Stimulated activated CD8-positive, alpha-beta memory T cell treated with anti-CD3 and anti-CD28 coated beads, Interleukin-4, amount 100 ng/mL, for 24 hours (primary cell): ENCODE measurements at places on chromosomes 7 and 10.

- DNase-seq: no peak
These were observed 148.9 kb upstream of the FEZF1 start for GRCh38 chr7:122453432-122453831.

DNA sequence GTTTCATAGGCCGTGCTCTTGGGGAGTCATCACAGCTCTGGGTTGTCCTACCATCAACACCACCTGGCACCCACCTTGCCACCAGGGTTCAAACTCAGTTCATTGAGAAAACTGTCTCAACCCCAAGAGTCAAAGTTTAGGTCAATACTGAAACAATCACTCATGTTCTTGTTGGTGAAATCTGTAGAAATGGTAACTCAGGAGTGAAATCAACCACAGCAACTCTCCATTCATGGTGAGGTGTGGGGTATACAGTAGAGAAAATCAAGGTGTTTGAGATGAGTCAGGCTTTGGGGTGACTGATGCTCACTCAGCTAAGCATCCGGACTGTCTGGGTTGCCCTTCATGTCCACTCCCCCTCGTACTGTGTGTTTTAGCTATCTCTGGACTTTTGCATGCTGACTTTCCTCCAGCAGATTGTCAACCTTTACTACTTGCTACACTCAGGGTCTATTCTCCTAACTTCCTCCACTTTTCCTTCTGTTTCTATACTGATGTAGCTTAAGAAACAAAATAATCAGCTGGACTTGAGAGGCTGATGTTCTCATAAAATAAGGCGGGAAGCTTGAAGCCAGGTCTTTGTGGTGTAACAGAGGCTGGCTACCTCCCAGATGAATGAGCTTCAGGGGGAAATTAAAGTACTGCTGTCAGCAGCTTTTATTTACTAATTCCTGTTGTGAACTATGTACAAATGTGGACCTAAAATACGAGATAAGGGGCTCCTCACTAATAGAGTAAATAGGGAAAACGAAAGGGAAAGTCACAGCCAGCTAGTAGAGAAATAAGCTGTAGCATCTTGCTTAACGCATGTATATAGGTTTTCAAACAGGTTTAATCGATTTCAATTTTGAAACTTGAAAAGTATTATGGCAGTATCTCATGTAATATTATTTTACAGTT lies 173.6 kb upstream of the AKR1E2 start:
- peak; percentile 16 for DNase-seq

- DNase-seq: no peak
These were observed 18.2 kb upstream of the TARP start for GRCh38 chr7:38291650-38292049.

DNA sequence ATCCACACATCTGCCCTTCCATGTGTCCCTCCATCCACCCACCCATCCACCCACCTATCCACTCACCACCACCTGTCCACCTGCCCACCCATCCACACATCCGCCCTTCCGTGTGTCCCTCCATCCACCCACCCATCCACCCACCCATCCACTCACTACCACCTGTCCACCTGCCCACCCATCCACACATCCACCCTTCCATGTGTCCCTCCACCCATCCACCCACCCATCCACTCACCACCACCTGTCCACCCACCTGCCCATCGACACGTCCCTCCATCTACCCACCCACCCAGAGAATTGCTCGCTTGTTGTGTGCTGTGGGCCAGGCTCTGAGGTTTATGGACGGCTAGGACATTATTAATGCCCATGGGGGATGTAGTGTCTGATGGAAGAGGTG lies 500.2 kb downstream of the DNAJB6 start:
- no peak for DNase-seq

- DNase-seq: no peak
These were observed 2.3 kb upstream of the INSYN2A start for GRCh38 chr10:127198721-127199120.

- DNase-seq: no peak
These were observed 40.5 kb downstream of the PRSS2 start for GRCh38 chr7:142811154-142811737.

GRCh38 chr10:122112625-122113160 lies 123.7 kb downstream of the TACC2 start:
- DNase-seq: no peak

DNA sequence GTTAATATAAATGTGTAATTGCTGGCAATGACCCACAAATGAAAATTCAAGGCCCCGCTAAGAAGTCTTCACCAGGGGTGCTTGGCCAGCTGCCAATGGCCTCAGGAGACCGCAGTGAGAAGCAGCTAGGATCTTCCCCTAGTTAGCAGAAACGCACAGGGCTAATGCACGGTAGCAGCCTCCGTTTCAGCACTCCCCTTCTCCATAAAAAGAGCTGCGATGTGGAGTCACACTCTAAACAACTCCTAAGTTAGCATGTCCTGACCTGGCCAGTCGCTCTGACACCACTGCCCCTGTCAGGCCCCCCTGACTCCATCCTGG lies 139.0 kb downstream of the SEPTIN14 start:
- no peak for DNase-seq

- DNase-seq: no peak
These were observed 63.6 kb upstream of the RAB18 start for GRCh38 chr10:27440478-27440877.

DNA sequence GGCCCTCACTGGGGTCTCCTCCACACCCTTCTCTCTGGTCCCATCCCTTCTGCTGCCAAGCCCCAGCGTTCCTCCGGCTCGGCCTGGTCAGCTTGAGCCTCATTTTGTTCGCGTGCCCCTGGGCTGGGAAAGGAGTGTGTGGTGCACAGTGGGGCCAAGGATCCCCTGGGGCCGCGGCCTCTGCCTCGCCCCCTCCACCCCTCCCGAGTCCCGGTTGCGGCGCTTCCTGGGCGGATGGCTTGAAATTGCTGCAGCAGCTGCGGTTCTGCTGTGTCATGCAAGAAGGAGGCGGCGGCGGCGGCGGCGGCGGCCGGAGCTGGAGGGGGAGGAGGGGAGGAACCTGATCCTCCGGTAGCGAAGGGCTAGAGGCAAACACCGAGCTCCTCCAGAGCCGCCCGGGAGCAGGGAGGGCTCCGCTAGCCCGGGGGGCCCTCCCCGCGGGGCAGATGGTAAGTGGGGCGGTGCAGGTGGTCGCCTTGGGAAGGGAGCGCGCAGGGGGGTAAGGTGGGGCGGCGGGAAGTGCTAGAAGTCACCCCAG lies 217.8 kb upstream of the MKLN1 start:
- peak; percentile 61 for DNase-seq

GRCh38 chr7:70734411-70734810 lies 397.5 kb upstream of the GALNT17 start:
- DNase-seq: no peak

DNA sequence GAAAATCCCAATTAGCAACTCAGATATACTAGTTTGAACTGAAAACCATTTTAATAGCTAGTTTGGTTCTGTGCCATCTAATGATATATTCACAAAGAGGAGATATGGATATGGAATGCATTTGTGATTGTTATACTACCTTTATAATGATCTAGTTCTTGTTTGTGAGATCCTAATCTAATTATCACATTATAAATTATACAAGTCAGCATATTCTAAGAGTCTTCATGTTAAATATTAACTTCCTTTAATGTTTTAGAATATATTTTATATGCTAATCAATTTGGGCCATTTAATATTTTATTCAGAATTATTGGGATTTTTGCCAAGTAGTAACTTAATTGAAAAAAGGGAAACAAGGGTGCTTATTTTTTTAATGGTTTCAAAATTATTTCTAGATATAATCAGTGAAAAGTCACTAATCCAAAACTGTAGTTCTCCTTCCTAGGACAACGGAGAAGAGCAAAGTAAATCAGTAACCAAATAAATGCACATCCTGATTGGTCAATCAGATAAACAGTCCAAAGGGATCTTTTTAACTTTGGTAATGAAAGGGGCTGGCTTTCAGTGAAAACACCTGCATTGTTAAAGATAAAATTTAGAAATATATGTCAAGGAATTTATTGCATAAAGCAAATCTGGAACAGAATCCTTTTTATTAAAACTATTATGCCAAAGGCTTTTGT lies 173.9 kb upstream of the MEOX2 start:
- DNase-seq: no peak

DNA sequence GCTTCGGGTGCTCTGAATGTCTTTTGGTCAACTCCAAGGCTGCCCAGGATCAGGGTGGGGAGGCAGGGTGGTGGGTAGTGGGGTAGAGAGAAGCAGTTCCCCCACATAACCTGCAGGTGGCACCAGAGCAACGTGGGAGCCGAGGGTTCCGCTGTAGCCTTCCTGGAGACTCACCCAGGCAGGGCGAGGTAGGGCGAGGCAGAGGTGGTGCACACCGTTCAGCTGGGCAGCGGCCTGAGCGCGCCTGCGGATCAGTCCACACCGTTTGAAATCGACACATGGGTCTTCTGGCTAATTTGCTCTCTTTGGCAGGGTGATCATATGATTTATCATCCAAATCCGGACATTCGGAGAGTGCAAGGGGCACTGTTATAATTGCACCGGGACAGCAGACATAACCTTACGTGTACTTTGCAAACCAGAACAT lies 41.4 kb upstream of the MAP3K8 start:
- DNase-seq: peak; percentile 50

DNA sequence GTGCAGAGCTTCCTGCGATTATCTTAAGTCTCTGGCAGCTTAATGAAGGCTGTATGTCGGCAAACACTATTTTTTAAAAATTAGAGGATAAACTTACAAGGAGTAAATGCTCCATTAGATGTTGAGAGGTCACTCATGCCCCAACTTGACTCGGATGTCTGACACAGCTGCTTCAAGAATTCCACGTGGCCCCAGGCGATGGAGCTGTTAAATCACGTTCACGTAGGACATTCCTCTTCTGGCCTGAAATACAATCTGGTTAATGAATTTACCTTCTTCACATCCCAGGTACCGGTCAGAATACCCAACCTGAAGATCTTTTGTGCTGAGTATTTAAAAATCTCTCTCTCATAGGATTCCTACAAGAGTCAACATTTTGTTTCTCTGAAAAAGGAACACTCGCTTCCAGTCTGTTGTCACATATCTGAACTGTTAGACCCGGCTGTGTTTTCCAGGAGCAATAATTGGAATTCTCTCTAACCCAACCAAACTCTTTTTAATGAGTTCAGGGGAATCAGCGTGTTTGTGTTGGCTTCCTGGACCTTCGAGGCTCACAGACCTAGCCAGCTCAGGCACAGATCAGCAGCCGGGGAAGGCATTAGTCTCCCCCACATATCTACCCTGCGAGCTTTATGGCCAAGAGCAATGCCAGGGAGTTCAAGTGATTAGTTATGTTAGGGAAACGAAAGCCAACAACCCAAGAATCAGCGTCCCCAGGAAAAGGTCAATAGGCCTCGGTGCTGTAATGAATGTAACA lies 284.9 kb downstream of the FGFR2 start:
- no peak for DNase-seq

GRCh38 chr7:22849662-22850061 lies 27.0 kb upstream of the TOMM7 start:
- no peak for DNase-seq

- no peak for DNase-seq
These were observed 10.9 kb upstream of the SNX10 start for GRCh38 chr7:26280723-26281122.

DNA sequence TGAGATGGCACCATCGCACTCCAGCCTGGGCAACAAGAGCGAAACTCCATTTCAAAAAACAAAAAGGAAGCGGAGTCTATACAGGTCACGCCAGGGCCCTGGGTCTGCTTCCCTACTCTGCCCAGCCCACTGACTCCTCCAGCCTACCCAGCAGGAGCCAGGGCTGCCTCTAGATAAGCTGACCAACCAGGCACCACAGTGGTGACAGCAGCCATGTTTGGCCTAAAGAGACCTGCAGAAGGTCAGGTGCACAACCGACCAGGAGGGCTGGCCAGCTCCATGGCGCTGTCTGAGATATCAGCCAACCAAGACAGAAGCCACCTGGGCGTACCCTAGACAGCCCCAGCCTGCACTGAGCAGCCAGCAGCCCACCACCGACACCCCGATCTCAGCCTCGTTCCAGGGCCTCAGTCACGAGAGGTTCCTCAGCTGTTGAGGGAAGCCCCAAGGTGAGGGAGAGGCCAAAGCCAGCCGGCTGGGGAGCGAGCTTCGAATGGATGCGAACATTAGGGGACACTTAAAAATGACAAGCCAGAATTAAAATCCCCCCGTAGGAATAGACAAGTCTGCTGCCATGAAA lies 24.4 kb upstream of the PWWP2B start:
- DNase-seq: no peak

DNA sequence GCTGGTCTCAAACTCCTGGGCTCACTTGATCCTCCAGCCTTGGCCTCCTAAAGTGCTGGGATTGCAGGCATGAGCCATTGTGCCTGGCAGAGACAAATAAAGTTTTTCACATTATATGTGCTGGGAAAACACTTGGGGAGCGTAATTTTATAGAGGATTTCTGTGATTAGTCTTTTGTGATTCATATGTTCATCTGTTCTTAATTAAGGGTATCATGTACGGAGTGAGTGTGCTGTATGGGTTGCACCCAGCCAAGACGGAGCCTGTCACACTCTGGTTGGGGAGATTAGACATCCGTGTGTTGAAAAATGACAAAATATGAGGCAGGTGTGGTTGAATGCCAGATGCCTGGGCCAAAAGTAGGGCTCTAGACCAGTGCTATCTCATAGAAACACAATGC lies 10.3 kb downstream of the ADRB1 start:
- DNase-seq: no peak

- no peak for DNase-seq
These were observed 666 bp downstream of the NRG3 start for GRCh38 chr10:81875467-81876252.

GRCh38 chr7:81903115-81903514 lies 133.3 kb upstream of the HGF start:
- no peak for DNase-seq

- DNase-seq: no peak
These were observed 26.7 kb downstream of the DDC start for GRCh38 chr7:50538478-50538877.

GRCh38 chr7:921581-922333 lies 32.7 kb downstream of the ADAP1 start:
- no peak for DNase-seq

- DNase-seq: no peak
These were observed 11.0 kb downstream of the CROT start for GRCh38 chr7:87356448-87356847.

DNA sequence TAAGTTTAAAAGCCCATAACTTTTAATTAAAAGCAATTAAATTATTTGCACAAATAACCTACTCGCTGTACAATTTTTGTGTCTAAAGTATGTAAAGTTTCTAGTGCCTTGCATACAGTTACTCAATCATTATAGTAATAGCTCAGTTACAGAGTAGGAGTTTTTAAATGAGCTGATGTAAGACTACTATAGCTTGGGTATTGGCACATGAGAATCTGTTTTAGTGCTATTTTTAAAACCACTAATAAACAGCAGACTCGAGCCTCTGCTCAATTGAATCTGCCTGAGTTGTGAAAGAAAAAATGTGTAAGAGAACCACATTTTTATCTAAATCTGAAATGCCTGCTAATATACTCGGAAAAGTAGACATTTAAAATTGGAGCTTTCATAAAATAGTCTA lies 31.1 kb downstream of the CTNNA3 start:
- no peak for DNase-seq

- no peak for DNase-seq
These were observed 160.9 kb upstream of the BMPER start for GRCh38 chr7:33744293-33745075.
